ENCODE measurements at places on chromosomes 13 and 19.

DNA sequence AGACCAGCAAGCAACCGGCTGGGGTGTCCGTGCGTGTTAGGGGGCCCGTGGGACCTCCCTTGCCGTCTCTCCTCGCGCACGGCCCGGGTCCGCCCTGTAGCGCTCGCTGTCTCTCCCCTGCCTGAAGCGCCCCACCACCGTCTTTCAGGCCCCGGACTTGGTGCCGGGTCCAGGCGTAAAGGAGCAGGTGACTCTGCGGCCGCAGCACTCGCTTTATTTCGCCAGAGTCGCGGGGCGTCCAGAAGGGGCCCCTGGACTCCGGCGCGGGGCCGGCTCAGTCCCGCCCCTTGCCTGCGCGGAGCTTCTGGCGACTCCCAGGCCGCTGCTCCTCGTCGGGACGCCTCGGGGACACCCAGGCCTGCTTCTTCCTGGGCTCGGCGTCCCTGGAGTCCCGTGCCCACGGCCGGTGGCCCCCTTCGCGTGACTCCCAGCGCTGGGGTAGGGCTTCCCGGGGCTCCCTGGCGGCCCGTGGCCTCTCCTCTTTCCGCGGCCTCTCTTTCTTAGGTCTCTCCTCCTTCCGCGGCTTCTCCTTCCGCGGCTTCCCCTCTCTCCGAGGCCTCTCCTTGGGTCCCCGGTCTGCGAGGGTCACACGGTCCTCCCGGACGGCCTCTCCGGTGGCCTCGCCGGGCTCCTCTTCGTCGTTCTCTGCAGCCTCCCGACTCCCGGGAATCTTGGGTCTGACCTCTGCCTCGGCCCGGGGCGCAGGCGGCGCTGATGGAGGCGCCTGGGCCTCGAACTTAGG is 3.1 kb downstream of the AMH start:
- no peak for DNase-seq

- no peak for DNase-seq
These were observed 11.6 kb downstream of the DIAPH3 start for GRCh38 chr13:60152114-60152513.

GRCh38 chr19:12994701-12995595 is at the start of gene NFIX:
Gene NFIX, plus strand, starts transcription at chr19:12995475. Its CDS starts 363 bp downstream, at chr19:12995838.
- no peak for DNase-seq

GRCh38 chr19:48183356-48183755 is 12.9 kb downstream of the ZSWIM9 start:
- DNase-seq: no peak

GRCh38 chr13:48437371-48437770 is 24.5 kb upstream of the LPAR6 start:
- DNase-seq: no peak

- no peak for DNase-seq
These were observed 58.4 kb downstream of the RASA3 start for GRCh38 chr13:114073881-114074612.

- no peak for DNase-seq
These were observed 226.6 kb downstream of the MZT1 start for GRCh38 chr13:72500851-72501250.

DNA sequence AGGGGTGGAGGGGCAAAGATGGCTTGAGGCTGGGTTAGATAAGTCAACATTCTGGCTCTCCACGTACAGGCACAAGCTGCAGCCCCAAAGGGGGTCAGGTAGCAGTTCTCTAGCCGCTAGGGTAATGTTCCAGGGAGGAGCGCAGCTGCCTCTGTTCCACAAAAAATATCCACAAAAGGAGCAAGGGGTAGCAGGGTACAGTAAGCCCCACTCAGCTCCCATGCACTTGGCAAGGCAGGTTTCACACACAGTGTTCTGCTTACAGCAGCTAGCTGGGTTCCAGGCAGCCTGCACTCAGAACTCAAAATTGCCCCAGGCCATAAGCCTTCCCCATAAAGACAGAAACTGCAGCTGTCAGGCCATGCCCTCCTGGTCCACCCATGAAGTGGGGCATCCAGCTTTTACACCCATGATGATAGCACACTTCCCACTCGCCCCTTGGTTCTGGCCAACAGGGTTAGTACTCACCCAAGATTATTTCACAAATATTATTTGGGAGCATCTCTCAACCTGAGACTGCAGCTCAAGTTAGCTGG is 130.0 kb downstream of the CYSLTR2 start:
- no peak for DNase-seq
